ENCODE measurements at places on chromosomes 11 and 22.

- DNase-seq, result no peak
Measured at GRCh38 chr11:74725701-74726100, 5.5 kb downstream of the CHRDL2 start.

DNA sequence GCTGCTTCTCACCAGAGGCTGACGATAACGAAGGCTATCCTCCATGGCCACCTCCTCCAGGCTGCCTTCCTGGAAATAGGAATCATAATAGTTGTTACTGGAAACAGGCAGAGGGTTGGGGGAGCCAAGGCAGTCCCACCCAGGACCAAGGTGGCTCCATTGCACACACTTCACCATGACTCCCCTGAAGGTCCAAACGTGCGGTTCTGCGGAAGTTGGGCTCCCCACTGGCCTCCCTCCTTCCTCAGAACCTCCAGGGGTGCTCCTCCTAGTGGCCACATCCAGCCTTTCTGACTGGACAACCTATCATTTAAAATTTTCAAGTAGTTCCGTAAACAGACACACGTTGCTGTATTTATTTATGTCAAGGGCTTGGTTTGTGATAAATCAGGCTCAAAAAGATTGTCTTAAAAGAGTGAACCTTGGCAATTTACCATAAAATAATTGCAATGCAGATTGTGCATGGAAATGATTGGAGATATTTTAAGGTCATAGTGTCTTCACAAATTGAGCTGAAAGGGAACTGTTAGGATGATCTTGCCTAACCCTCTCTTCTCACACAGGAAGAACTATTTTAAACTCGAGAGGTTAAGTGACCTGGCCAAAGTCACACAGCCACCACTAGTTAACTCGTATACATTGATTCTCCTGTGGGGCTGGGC, 1.4 kb upstream of the TCN2 start:
- no peak for DNase-seq

- peak; percentile 22 for DNase-seq
Measured at GRCh38 chr11:2142762-2143202, 3.6 kb upstream of the IGF2 start.

DNA sequence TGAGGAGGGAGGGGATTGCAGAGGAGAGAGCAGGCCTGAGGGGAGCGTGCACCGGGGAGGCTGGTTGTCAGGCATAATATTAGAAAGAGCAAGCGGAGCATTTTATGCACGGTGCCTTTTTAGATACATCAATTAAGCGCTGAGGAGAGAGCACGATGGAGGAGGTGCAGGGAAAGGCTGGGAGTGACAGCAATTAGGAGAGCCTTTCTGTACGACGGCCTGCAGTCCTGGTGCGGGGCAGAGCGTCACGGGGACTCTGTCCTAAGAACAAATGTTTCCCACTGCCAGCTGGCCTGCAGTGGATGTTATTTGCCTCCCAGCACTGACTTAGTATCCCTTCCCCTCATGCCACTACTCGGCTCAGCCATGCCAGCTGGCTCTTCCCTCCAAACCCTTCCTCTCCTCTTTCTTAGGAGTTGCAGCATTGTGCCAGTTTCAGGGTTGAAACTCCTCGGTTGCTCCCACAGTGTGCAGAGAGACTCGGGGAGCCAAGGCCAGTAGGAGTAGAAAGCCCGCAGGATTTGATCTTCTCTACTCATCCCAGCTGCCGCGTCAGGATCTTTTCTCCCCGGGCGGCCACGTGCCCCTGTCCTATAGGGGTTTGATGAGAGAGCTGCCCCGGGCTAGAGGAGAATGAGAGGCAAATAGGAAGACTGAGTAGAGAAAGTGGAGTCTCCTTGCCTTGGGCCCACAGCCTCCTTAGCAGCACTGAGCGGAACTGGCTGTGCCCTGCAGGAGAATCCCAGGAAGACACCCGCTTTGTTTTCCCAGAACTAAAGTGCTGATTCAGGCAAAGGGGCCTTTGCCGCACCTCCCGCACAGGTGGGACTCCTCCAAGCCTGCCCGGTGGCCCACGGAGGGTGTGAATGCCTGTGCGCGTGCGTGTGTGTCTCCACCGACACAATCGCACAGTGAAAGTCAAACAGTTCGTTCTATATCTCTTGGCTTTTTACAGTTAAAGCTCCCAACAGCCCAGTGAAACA, 875.3 kb downstream of the NTM start:
- DNase-seq, result no peak

DNA sequence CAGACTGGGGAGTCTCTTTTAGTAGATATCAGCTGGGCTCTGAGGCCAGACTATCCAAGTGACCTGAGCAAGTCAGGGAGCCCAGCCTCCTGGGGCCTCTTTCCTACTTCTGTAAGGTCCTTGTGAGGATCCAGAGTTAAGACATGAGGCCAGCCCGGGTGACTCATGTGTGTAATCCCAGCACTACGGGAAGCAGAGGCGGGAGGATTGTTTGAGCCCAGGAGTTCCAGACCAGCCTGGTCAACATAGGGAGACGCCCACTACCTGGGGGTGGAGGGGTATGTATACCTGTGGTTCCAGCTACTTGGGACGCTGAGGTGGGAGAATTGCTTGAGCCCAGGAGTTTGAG, 36.9 kb upstream of the POLA2 start:
- DNase-seq, result no peak

DNA sequence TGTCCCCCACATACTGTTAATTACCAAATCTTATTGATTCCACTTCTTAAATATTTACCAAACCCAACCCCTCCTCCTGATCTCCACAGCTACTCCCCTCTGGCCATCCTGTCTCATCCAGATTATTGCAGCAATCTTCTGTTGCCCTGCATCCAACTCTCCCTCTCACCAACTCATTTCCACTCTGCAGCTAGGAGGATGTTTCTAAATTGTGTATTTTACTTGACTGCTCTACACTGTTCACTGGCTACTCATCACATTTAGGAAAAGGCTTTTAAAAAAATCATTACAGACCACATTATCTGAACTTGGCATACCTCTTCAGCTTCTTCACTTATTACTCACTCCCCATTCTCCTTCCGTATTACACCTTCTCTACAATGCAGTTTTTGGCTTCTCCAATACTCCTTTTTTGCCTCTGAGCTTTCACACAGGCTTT, 117.9 kb downstream of the ATG16L2 start:
- no peak for DNase-seq

DNA sequence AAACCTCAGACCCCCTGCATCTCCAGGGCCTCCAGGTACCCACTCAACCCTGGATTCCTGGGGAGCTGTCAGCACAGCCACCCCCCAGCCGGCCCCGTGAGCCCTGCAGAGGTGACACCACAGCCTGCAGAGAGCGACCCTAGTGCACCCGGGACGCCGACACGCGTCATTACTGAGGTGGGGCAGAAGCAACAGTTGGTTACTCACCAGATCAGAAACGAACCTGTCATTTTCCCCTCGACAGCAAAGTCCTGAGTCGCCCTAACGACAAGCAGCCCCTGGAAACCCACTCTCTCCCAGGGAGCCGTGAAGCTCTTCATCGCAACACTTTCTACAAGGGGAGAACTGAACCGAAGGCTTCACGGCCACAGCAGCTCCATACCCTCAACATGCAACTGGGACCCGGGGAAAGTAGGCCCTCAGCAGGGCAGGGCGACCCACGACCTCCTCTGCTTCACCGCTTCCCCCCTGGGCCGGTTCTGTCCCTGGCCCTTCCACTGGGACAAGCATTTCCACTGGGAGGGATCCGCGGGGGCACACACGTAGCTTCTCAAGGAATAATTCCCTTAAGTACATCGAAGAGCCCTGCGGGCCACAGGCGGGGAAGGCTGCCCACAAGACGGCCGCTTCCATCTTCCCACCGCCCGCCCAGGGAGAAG, 1.6 kb downstream of the BRD1 start:
- peak; percentile 62 for DNase-seq

GRCh38 chr11:35257281-35257680, 118.3 kb downstream of the CD44 start:
- no peak for DNase-seq

DNA sequence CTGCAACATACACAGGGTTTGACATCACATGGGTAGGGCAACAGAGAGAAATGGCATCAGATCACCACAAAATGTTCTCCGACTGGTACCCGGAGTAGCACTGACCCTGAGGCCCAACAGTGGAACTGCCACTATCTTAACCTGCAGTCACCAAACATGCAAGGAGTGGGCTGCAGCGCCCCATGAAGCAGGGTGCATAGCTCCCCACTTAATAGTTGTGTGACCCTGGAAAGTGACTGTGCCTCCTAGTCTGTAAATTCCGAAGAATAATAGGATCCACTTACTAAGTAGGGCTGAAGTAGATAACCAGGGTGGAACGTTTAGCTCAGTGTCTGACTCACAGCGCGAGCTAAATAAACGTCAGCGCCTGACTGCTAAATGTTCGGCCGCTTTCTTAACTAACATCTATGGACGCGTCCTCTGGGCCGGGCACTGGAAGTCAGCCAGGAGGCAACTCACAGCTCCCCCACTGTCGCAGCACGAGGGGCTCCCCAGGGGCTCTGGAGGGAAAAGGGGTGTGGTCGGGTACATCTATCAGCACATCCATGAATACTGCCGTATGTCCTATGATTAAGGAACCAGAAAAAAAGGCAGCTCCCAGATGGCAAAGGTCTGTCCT, 777 bp downstream of the LTO1 start:
- DNase-seq, result no peak

DNA sequence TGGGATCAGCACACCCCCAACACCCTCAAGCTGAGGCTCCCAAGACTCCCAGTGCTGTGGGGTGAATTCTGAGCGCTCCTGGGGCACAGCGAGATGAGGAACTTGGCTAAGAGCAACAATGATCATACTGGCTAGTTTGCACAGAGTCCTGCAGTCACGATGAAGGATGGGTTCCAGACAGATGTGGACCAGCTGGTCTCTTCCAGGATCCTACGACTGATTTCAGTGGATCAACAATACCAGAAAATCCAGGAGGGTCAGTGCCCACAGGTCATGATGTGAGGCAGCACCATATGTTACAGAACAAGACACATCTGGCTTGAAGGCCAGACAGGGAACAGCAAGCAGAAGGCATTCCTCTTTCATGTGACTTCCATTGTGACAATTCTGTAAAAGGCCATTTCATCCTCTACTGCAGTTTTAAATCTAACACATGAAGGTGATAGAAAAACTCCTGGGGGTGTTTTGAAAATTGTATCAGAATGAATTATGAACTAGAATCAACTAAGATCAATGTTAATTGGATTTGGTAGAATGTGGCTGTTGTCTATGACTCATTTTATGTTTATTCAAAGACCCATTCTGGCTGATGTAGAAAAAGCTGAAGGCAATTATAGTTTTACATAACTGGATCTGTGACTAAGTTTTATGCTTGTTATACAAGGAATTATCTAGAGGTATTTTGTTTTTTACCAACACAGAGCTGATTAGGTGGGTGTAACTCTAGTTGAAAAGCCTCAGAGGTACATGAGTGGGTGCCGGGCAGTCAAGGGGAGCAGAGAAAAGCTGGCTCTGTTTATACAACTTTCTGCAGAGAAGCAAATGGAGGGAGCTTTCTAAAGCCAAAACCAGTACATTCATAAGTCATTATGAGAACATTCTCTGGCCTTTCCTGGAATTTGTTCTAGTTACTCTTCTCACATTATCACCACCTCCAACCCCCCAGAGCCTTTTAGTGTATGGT, 29.1 kb downstream of the OR52K1 start:
- DNase-seq, result no peak

- DNase-seq, result no peak
Measured at GRCh38 chr22:47325249-47325648, 562.8 kb downstream of the TBC1D22A start.

- no peak for DNase-seq
Measured at GRCh38 chr11:47863898-47864430, 15.8 kb upstream of the NUP160 start.

DNA sequence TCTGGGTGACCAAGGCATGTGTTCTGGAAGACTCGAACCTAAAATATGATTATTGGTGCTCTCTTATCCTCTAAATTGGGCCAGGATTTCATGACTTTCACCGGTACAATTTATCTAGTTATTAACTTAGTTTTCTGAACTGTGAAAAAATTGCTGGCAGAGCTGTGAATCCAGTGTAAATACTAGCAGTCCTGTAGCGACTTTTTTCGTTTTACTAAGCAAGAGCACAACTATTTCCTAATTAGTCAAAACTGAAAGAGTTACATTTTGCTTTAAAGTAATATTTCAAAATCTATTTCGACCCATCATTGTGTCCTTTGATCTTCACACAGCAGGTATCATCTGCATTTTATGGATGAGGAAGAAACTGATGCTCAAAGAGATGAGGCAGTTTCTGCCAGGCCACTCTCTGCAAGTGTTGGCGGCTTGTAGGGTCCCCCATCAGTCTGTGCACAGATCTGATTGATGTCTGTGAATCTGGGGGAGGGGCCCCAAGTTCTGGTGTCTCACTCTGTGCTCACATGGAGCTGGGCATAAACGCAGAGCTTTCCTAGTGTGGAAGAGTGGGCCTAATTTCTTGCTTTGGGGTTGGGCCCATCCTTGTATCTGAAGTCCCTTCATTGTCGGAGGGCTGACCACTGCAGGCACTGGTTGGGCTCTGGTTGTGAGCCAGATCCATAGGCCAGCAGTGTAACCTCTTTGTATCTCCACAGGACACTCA, 1.4 kb upstream of the TRMT2A start:
- DNase-seq, result no peak

DNA sequence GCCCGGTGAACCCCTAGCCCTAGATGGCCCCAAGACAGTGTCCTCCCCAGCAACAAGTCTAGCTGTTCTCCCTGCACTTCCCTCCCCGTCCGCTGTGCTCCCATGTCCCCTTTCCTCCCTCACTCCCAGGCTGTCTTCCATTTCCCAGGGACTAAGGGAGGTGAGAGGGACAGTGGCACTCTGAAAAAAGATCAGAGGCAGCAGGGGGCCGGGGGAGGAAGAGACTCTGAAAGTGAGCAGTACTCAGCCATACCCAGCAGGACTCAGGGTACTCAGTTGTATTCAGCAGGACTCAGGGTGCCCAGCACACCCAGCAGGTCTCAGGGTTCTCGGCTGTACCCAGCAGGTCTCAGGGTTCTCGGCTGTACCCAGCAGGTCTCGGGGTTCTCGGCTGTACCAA, 48.4 kb upstream of the THY1 start:
- no peak for DNase-seq

GRCh38 chr11:106473089-106473722, 395.7 kb downstream of the AASDHPPT start:
- DNase-seq, result no peak

GRCh38 chr22:17106161-17106784, 14.9 kb downstream of the TMEM121B start:
- no peak for DNase-seq

- DNase-seq, result no peak
Measured at GRCh38 chr11:57116654-57117053, 65.1 kb upstream of the LRRC55 start.

DNA sequence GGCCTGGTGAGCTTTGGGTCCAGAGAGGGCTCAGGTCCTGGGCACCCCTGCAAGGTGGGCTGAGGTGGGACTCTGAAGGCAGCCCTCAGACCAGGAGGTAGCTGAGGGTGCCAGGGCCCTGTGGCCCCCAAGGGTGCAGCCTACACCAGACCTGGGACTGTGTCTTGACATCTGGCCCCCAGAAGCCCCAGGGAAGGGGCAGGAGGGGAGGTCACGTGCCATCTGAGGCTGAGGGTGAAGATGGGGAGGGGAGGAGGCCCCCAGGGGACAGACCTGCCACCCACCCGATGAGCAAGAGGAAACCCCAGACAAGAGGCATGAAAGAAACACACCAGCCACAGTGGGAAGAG, 520.2 kb downstream of the BRD1 start:
- no peak for DNase-seq

- DNase-seq, result no peak
Measured at GRCh38 chr11:47393163-47394049, 15.0 kb upstream of the SLC39A13 start.

Measured in stimulated activated CD8-positive, alpha-beta memory T cell treated with anti-CD3 and anti-CD28 coated beads, Interleukin-2, amount 100 ng/mL, for 48 hours (primary cell).